Omental fat pad (tissue), 4 donors: ENCODE measurements at places on chromosomes 3 and 15. TPM values are rescaled to one million over a fixed set of nuclear protein-coding genes. Genes with fewer than 3 reads are reported as not detected.

- DNase-seq, result no peak
Observed at GRCh38 chr3:187015903-187016638, 85.7 kb downstream of the ST6GAL1 start.

The TJP1 gene
- total RNA-seq, result 88.0 TPM

DNA sequence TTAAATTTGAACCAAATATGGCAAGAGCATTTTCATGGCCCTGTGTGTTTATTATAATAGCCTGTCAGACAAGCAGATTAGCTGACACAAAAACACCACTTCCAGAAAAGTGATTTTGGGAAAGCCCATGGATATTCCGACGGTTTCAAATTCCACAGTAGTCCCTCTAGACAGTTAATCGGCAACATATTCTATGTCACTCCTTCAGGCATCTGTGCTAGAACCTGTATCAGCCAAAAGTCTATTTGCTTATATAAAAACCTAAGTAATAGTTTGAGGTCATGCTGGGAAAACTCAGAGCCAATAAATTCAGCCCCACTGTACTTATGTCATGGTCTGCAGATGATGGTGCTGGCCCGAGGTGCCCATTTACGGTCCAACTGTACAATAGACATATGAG lies 110.2 kb upstream of the ARHGEF26 start:
- DNase-seq, result no peak

- DNase-seq, result no peak
Observed at GRCh38 chr15:66006986-66007385, 137.7 kb downstream of the RAB11A start.

GRCh38 chr3:55591888-55592287 lies 104.8 kb upstream of the WNT5A start:
- DNase-seq, result no peak

The ANKUB1 gene
- total RNA-seq, result not detected

The HOMER2 gene
- 4.3 TPM for total RNA-seq

The ZPLD1 gene
- not detected for total RNA-seq

- no peak for DNase-seq
Observed at GRCh38 chr3:65888980-65889706, 149.6 kb downstream of the MAGI1 start.

GRCh38 chr15:61558172-61559136 lies 329.4 kb upstream of the RORA start:
- DNase-seq, result no peak

The SEMA6D gene
- 15.5 TPM for total RNA-seq

The MTFMT gene
- 20.6 TPM for total RNA-seq

- no peak for DNase-seq
Observed at GRCh38 chr15:44682211-44682610, 18.7 kb upstream of the SPG11 start.
